ENCODE measurements at places on chromosomes 3 and 15.

DNA sequence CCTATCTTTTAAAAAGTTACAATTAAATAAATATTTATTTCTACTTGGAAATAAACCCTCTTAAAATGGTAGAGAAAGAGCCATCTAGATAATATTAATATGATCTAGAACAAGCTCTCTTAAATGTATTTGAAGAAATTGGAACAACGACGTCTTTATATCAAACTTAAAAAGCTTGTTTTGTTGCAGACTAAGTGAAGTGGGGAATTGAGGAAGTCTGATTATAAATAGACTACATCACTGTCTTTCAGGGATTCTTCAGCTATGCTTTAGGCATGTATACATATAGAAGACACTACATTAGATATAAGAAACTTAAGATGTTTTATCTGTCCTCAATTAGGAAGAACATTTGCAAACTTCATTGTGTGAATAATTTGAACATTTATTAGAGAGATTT is 1.8 kb downstream of the BCHE start:
- no peak for DNase-seq

GRCh38 chr3:119690043-119690656 is 12.7 kb upstream of the CFAP91 start:
- DNase-seq: peak; percentile 53

DNA sequence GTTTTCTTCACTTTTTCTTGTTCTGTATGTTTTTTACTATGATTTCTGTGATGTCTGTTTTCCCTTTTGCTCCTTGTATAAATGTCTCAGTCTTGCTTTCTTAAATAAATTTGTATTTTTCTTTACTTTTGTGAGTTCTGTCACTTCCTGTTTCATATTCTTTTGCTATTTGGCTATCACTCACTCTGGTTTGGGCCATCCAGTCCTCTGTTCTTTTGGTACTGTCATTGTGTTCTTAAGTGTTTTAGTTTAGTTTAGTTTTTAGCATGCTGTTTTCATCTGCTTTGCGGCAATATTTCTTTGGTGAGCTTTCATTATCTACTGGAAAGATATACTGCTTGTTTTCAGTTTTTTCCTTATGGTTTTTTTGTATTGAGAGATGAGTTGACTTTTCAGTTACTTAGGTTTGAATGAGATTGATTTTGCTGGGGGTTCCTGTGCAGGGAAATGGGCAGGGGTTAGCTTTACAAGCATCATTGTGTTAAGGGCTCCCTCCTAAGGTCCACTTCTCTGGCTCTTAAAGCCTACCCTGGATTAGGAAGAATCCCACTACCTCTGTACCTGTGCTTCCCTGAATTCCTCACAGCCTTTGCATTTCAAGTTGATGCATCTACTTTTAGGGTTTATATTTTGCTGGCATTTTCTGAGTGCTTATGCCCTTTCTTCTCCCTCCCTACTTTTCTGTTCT is 35.1 kb downstream of the PDCD6IP start:
- DNase-seq: no peak

DNA sequence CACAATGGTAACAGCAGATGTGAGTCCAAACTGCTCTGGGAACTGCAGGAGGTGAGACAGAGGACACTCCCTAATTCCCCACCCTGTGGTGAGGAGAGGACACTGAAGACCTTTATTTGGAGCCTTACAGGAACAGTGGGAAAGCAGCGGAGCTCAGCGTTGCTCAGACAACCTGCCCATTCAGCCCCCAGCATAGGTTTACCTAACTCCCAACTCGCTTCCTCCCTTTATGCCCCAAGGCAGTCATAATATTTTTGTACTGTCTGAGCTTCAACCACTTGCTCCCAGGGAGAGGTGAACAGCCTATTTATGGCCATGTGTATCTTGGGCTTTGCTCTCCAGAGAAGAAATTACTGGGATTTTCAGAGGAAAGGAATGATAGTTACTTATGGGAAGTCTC is 34.1 kb downstream of the SHC4 start:
- DNase-seq: no peak

DNA sequence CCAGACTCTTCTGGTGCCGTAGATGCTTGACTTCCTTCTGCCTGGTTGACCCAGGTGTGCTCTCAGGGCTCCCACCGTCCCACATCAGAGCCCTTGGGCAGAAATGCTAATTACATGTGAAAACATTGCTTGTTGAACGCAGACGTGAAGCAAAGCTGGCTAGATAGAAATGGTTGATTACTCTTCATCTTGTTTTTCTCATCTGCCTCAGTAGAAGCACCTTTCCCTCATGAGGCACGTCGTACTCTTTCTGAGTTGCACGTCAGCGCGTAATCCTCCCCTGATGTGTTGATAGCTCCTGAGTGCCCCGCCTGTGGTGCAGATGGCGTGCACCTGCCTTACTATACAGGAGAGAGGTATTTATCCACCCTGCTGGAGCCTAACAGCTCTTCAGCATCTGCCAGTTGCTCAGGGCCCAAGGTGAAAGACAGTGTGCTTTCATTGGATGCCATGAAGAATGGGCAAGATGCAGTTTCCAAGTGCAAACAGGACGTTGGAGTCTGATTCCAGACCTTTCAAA is 18.1 kb downstream of the MAP6D1 start:
- DNase-seq: no peak

All from D341Med (cell line).